ENCODE measurements at places on chromosomes 12 and 14. TPM values are rescaled to one million over a fixed set of nuclear protein-coding genes. Genes with fewer than 3 reads are reported as not detected.

Gene GRIP1
- 3.3 TPM for total RNA-seq

Gene NUMB
- 32.9 TPM for total RNA-seq

Gene PAX9
- 2.7 TPM for total RNA-seq

Gene TOX4
- 65.3 TPM for total RNA-seq

Gene LRTM2
- total RNA-seq: not detected

Gene RIMBP2
- not detected for total RNA-seq

Gene PTPRR
- total RNA-seq: 0.27 TPM

Gene C12orf42
- not detected for total RNA-seq

Gene SYT1
- total RNA-seq: 7.7 TPM

Gene PIANP
- 0.96 TPM for total RNA-seq

Gene DLK1
- 0.36 TPM for total RNA-seq

Gene GLIPR1
- total RNA-seq: 37.0 TPM

Gene GPR84
- total RNA-seq: not detected

Data from A549 treated with DMSO at 1 μM for 4 hours (cell line).